GOT3 (cell line): ENCODE measurements at places on chromosomes 11 and 22.

DNA sequence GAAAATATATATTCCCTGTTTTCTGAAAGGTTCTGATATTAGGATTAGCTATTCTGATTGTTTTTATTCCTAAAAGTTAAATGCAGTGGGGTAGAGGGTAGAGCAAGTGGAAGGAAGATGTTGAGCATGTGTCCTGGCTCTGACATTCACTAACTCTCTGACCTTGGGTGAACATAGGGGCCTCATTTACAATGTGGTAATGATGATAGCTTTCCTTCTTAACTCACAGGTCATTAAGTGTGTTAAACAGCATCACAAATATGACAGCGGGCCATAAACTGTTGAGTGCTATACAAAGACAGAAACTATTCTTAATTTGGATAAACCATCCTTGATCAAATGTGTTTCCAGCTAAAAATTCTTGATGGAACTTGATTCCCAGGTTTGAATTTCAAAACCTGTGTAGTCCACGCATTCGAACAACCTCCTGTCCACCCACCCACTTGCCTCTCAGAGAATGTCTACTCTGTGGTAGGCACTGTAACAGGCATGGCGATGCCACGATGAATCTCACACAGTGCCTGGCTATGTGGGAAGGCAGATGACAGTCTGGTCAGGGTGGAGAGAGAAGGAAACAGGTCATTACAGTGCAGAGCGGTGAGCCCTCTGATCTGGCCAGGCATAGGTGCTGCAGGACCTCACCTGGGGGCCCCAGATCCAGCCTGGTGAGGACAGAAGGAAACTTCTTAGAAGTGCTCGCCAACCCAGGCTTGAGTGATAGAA, 19.3 kb upstream of the PEX26 start:
- DNase-seq: no peak

GRCh38 chr11:59172345-59173079, 580 bp downstream of the DTX4 start:
- no peak for DNase-seq

- DNase-seq: no peak
Measured at GRCh38 chr11:119791047-119791446, 62.0 kb upstream of the NECTIN1 start.

- DNase-seq: no peak
Measured at GRCh38 chr22:46972256-46972655, 209.8 kb downstream of the TBC1D22A start.

DNA sequence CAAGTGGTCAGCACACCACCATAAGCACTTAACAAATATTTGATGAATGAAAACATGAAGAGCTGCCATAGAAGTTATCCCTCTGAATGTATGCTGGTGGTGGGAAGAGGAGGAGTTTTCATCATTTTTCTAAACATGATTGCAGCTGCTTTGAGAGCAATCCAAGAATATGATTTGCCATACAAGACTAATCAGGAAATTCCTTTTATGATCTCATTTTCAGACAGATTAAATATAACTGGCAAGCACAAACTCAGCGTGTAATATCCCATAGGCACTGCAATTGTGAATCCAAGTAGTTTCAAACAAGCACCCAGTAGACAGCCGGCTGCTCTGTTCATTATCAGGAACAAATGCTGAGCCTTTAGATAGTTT, 505.7 kb upstream of the LUZP2 start:
- DNase-seq: no peak

DNA sequence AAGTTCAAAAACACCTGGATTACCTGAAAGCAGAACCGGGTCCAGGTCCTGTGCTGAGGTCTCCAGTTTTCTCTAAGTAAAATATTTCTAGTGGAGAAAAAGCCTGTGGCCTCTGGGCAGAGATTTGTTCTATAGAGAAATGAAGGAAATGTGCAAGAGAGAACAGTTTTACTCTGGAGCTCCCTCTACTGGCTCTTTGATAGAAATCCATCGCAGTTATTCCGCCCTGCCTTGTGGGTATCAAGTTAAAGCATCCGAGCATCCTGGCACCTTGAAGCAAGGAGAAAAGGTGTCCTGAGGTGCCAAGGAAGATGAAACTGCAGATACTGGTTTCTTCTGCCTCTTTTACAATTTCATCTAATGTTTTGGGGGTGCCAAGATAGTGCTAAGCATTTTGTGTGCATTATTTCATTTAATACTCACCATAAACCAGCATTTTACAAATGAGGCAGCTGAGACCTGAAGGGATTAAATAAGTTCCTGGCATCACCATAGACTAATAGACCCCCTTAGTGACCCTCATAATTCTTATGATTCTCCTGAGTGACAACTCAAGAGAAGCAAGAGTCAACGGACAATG, 113.1 kb upstream of the HSD17B12 start:
- DNase-seq: no peak

- DNase-seq: no peak
Measured at GRCh38 chr11:11230802-11231562, 122.1 kb downstream of the CSNK2A3 start.

GRCh38 chr11:112579282-112579681, 318.6 kb upstream of the PLET1 start:
- no peak for DNase-seq

- DNase-seq: no peak
Measured at GRCh38 chr11:17915500-17916143, 97.2 kb downstream of the SERGEF start.

DNA sequence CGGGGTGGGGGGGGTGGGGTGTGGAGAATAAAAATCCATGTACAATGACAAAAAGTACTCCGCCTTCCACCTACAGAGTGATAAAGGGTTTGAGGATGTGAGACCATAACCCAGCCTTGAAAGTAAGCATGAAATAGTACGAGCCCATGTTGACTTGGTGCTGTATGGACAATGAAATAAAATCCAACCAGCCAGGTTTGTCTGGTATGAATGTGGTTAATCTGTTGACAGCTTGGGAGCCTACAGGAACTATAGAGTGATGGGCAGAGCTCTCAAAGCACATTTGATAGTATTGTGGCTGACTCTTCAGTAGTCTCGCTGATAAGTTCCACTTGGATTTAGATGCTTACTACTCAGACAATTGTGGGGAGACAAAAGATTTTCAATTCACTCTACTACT, 48.8 kb upstream of the CD44 start:
- DNase-seq: no peak
